ENCODE measurements at places on chromosomes 3 and 15. TPM values are rescaled to one million over a fixed set of nuclear protein-coding genes. Genes with fewer than 3 reads are reported as not detected.

- DNase-seq = no peak
These were observed 108.2 kb upstream of the CHRM5 start for GRCh38 chr15:33859992-33860545.

DNA sequence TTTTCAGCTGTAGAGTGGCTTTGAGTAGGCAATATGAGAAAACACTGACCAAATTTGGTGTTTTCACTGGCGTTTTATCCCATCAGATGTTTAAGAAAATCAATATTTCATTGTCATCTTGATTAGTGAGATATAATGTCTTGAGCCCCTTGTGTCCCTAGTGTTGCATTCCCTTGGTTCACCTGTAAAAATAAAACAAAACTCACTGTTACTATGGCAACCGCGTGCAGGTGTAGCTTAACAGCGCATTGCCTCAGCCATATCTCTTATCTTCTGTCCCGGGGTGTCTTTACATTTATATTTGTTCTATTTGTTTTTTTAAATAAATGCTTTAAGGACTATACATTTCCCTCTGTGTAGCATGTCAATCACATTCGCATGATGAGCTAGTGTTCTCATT lies 551.6 kb downstream of the ZIC1 start:
- no peak for DNase-seq

DNA sequence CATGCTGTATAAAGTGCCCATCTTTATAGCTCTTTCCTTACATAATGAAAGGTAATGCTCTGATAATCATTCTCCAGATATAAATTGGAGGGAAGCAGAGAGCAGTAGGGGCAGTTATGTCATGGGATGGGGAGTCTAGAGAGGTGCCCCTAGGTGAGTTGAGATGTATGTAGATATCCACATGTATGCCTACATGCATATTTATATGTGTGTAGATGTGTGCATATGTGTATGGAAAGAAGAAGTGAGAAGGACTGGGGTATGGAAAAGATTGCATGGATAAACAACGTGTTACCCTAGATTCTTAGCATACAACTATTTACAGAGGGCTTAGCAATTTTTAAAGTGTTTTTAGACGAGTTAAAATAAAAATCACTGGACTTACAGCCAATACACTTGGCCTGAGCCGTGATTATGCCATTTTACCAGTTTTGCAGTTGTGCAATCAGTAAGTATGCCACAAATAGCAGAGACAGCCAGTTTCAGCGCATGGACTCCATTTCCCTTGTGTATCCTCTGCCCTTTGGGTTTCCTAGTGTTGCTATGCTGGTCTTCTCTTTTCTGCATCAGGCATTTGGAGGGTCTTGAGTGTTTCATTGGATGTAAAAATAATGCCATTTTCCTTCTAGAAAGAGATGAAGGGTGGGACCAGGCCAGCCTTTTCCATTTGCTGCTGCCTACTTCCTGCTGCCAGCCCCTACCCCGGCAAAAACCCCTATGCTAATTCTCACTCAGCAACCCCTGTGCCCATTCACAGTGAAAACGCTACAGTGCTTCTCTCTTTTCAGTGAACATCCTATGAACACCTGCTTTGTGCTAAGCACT lies 199.4 kb upstream of the NR2E3 start:
- DNase-seq = no peak

Gene GPR62
- not detected for total RNA-seq

- DNase-seq = no peak
These were observed 499.4 kb downstream of the GBE1 start for GRCh38 chr3:81261996-81262395.

DNA sequence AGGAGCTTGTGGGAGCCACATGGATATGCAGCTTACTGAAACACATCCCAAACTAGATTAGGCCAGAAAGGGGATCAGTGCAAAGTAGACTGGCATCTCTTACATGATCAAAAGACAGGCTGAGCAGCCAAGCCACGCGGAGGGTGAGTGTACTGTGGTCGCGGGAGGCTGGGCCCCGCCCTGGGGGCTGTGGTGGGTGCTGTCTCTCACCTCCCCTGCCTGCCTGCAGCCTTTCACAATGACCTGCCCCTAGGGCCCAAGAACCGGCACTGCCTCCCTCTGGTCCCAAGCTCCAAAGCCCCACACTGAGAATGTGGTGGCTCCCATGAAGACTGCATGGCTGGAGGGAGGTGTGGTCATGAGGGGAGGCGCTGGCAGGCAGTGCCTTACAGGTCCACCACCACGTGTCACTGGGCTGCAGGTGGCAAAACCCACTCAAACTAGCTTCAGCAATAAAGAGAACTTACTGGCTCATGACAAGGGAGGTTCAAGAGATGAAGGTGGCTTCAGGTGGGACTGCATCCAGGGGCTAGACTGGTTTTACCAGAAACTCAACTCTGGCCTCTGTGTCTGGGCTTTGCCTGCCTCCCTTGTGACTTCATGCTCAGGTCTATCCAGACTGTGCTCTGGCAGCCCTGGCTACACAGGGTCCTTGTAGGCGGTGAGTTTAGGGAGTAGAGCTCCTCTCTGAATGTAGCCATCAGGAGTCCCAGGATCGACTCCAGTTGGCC lies 27.4 kb upstream of the PLXND1 start:
- DNase-seq = no peak

GRCh38 chr3:193269343-193270028 lies 28.5 kb downstream of the PLAAT1 start:
- DNase-seq = no peak

Gene PCCB
- total RNA-seq = 30.8 TPM

GRCh38 chr3:157088601-157089454 lies 71.1 kb downstream of the CCNL1 start:
- DNase-seq = peak; percentile 97

GRCh38 chr3:183375787-183376186 lies 52.6 kb downstream of the MCF2L2 start:
- DNase-seq = no peak

Gene CKMT1A
- total RNA-seq = not detected

DNA sequence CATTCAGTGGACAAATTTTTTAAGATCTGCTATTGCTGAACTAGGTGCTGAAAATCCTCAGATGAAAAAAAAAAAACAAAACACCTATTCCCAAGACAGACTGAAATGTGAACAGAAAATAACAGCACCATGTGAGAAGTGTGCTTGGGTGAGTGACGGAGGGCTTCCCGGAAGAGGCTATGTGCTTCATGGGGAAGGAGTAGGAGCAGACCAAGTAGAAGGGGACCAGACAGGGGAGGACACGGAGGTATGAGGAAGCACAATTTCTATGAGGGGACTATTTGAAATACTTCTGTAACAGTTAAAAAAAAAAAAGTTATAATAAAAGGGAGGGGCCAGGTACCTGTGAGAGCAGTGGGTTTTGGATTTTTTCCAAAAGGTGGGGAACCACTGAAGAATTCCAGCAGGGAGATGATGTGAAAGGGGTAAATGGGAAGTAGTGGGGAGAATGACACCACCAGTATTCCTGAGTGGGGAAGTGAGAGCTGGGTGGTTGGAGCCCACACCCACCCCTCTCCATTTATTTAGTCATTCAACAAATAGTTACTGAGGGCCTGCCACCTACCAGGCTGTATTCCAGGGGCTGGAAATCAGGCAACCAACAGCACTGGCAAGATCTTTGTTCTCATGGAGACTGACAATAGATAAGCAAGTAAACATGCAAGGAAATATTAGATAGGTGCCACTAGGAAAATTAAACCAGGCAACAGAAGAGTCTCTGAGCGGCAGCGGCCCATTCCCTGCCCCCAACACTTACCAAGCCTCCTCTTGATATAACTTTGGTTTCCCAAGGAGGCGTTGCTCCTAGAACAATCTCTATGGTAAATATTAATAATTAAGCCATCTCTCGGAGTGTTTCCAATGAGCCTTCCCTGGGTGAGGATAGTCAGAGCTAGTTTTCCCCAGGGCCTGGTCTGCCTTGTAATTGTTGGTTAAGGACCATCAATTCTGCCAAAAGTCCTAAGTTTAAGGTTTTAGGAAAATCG lies 3.8 kb upstream of the USP3 start:
- no peak for DNase-seq

DNA sequence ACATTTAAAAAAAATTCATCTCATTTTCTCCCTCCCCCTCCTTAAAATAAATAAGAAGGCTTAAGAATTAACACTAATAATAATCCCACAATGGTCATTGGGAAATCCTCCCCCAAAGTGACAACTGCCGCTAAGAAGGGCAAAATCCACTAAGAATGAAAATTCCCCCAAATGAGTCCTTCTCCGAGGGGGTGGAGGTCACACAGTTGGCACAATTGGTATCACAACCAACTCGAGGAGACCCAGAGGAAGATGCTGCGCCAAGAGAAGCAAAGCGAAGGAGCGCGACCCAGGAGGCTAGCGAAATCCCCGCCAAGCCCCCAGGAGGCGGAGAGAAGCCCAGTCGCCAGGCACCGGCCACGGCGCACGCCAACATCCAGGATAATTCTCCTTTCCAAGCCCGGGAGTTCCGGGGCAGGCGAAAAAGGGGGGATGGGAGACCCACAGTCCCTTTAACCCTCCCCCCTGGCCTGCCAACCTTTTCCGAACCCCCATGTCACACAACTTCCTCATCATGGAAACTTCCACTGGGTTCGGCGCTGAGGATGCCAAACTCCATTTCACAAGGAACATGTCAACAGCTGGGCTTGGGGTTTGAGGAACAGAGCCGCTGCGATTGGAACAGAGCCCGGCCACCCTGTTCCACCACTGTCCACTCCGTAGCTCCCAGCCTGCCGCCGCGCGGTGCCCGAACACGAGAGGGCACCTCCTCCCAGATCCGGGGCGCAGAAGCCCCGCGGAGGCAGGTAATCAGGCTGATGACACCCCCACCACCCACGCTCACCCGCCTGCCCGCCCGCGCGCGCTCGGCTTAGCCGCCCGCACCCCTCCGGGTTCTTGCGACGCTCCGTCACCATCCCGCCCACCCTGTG lies 668 bp downstream of the THRB start:
- peak; percentile 25 for DNase-seq

- DNase-seq = no peak
These were observed 466 bp upstream of the HCN4 start for GRCh38 chr15:73369154-73369694.

DNA sequence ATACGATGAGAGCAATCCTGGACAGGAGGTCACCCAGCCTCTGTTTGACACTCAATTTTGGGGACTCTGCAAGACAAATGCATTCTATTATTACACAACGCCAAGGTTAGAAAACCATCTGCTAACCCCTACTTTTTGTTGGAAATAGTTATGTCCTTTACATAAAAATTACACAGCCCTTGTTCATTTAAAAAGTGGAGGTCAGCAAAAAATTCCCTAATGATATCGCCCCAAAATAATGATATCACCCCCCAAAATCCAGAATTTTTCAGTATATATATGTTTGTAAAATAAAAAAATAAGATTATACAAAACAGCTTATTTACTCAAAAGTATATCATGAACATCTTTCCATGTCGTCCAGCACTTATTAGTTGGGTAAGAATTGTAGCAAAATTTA lies 11.4 kb downstream of the ROPN1 start:
- DNase-seq = no peak

Gene C15orf62
- not detected for total RNA-seq

DNA sequence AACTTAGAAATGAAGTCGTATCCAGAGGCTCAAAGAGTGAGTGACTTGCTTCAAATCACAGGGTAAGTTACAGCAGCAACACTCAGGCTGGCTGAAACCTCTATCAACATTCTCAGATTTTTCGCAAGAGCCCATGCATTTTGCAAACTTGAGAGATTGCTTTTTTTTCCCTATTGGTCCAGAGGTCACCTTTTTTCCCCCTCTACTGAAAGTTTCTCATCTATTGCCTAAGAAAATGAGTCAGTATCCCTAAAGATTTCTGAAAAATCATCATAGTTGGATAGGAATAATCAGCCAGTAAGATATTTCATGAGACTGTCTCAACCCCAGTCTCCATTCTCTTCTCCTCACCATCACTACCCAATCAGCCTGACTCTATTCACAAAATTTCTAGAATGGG lies 410.6 kb downstream of the FOXP1 start:
- DNase-seq = no peak

Gene PAQR9
- not detected for total RNA-seq

All from RPMI7951 (cell line).